ENCODE measurements at places on chromosomes 13 and 19.

GRCh38 chr13:83414393-83414792, 467.9 kb downstream of the SLITRK1 start:
- no peak for DNase-seq

DNA sequence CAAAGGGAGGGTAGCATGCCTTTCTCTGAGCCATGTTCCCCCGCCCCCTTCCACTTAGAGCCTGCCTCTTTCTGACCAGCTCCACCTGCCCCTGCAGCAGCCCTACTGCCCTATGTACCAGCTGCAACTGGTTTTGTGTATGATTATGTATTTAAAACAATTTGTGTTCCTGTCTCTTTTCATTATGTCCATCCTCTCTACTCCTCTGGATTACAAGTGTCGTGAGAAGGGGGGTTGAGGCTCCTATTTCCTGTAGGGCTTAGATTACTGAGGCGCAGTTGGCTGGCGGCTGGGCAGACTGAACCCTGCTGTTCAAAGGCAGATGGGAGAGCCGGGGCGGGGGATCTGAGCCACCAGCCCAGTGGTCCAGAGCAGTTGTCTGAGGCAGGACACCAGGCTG, 213.3 kb downstream of the KCNRG start:
- DNase-seq = no peak

- no peak for DNase-seq
Measured at GRCh38 chr13:50396001-50396400, 380.8 kb downstream of the KCNRG start.

DNA sequence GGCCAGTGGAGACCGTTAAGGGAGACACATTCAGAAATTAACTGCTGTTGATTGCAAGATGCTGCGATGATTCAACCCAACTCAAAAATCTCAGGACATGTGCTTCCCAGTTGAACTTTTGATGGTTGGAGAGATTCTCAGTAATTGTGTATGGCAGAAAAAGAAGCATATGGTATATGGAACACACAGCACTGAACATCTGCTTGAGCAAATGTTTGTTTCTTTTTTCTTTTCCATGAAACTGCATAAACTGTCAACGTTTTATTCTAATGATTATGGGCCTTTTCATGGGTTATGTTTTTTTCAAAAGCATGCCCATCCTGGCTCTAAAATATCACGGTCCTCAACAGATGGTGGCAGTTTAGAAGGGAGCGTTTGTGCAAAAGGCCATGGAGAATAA, 40.1 kb upstream of the USP29 start:
- DNase-seq = no peak

DNA sequence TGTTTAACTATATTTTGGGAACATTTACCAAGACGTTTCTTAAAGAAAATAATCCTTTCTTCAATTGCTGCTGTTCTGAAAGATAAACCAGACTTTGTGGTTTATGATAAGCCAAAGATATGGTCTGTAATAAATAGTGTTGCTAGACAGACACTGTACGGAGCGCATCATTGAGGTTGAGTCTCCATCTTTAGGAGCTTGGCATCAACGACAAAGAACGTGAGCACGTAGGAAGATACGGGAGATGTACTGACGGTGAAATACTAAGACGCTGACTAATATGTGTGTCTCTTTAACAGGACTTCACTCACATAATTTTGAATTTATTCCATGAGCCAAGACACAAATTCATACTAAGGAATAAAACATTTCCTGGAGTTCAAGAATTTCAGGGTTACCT, 16.2 kb downstream of the TEX29 start:
- DNase-seq = no peak

GRCh38 chr13:74755065-74755464, 620.9 kb upstream of the KLF12 start:
- no peak for DNase-seq

GRCh38 chr13:34681405-34681955, 260.6 kb upstream of the NBEA start:
- no peak for DNase-seq

- no peak for DNase-seq
Measured at GRCh38 chr19:38662537-38663155, 15.2 kb downstream of the ACTN4 start.

DNA sequence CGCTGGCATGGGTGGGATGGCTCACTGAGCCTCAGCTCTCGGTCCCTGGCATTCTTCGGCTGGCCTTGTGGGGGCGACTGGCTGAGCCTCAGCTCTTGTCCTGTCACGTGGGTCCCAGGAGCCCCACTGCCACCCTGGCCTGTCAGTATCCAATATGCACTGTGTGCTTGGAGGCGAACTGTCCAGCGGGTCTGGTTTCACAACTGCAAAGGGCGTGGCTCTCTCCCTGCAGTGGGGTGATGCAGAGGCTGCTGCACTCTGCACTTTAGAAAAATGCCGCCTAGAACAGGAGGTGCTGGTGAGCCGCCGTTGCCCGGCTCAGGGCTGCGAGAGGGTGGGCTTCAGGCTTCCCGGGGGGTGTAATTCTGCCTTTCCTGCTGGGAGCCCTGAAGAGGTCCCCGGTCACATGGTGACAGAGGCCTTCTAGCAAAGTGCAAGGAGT, 17.0 kb upstream of the TMEM255B start:
- DNase-seq = no peak

Data from activated CD8-positive, alpha-beta memory T cell treated with anti-CD3 and anti-CD28 coated beads for 24 hours (primary cell).